ENCODE measurements at places on chromosomes 13 and 19.

DNA sequence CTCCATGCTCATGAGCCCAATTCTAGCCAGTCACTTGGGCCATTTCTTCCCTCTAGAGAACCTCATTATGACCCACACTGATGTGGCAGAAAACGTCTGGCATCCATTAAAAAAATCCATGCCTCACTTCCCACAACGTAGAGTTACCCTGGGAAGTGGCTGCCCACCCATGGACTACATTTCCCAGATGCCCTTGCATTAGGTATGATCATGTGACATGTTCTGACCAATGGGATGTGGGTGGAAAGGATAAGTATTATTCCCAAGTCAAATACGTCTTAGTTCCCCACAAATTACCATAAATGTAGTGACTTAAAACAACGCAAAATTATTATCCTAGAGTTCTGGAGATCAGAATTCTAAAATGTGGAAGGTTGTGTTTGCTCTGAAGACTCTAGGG, 47.9 kb upstream of the ZNRF4 start:
- no peak for DNase-seq

DNA sequence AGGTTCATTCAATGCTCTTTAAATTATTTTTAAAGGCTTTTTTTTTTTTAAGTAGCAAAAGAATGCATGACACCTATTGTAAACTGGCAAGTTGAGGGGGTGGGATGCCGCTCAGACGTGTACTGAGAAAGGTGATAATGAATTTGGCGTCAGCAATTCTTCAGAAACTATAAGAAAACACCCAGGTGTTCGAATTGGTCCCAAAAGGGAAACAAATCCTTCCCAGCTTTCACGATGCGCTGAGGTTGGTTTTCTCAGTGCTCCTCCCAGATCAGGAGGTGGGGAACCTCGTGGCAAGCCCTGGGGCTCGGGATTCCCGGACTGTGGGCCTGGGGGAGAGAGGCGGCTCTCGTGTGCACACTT, 543 bp upstream of the FAM124A start:
- DNase-seq = peak; percentile 17

- DNase-seq = no peak
Observed at GRCh38 chr19:31610018-31610417, 260.8 kb upstream of the TSHZ3 start.

DNA sequence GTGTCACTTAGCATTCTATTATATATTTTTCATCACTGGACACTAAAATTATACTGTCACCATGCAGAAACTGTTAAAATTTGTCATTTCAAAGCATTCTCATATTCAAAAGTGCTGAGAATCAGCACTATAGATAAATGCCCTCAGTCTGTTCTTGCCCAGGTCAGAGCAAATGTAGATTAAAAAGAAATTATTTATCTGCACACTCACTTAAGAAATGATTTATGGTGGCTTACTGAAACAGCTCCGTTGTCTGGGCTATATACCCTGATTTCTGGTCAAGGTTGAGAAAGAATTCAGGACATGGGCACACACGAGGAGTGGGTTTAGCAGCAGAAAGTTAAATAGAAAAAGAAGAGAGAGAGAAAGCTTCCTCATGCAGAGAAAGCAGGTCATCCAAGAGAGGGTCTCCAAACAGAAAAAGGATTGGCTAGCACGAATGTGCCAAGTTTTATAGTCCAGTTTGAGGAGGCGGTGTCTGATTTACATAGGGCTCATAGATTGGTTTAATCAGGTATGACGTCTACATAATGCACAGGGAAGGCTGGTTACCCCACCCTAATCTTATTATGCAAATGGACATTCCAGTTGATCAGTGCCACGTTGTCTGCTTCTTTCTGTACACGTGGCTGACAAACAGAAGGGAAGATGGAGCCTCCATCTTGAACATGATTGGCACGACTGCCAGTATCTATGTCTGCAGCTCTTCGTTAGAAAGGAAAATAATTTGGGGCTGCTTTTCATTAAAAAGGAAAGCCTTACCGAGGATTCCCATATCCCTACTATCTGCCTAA, 47.3 kb upstream of the N4BP2L1 start:
- no peak for DNase-seq

DNA sequence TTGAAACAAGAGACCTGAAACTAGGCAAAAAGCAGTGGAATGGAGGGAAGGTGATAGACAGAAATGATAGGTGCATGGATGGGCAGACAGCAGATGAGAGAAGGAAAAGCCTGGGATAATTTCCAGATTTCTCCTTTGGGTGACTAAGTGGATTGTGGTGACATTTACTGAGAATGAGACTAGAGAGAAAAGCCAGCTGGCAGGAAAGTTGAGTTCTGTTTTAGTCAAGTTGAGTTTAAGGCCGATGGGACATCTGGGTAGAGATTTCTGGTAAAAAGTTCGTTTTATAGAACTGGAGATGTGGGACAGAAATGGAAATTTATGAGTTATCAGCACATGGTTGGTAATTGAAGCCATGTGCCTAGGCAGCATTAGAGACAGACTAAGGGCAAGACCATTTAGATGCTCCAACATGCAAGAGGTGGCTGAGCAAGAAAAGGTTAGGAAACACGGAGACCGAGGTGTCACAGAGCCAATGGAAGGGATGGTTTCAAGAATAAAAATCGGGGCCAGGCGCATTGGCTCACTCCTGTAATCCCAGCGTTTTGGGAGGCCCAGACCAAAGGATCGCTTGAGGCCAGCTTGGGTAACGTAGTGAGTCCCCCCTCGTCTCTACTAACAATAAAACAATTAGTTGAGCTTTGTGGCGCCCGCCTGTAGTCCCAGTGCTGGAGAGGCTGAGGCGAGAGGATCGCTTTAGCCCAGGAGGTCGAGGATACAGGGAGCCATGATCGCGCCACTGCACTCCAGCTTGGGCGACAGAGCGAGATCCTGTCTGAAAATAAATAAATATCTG, 9.6 kb upstream of the DGKH start:
- no peak for DNase-seq

Measured in urothelium cell line (cell line).